ENCODE measurements at places on chromosomes 4 and X.

- no peaks in the 10 kb centered on the region for H3K36me3 ChIP-seq
- no peak for DNase-seq
- no peak overlapping the region for H3K4me3 ChIP-seq
- no peaks in the 10 kb centered on the region for H3K27me3 ChIP-seq
These were observed 47.5 kb upstream of the UGT2B15 start for GRCh38 chr4:68717999-68718398.

DNA sequence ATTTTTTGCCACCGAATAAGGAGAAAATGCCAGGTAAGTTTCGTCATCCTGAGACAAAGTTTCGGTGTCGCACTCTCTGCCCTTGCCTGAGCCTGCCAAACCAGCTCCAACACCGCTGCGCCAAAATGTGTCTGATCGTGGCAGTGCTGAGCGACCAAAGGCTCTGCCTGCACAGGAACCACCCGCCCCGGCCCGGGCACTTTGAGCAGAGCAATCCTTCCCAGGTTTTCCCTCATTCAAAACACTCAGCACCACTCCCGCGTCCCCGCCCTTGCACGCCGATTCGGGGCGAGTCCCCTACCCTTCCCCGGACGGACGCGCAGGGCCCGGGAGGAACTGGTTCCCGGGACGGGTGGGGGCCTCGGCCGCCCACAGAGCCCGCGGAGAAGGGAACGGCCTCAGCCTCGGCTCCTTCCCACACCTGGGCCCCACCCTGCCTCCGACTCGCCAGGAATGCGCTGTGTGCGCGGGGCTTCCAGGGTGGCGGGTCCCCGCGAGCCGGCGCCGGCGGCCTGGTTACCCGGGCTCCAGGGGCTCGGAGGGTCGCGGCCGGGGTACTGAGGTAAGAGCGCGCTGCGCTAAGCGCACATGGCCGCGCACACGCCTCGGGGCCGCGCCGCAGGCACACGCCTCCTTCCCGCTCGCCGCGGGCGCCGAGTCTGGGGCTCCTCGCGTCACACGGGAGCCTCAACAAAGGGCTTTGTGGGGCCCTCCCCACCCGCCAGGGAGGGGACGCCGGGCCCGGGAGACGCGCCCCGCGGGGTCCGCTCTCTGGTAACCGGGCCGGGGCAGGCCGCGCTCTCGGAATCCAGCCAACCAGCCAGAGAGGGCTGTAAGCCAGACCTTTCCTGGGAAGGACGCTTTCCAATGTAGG lies at the start of gene C4orf36:
C4orf36 (minus strand) TSS at position 661 of the 874 bp plus-strand sequence. CDS start 902 bp downstream, outside the sequence.
- peak; percentile 22 for DNase-seq
- H3K27ac ChIP-seq = no peak within 1 kb of the TSS
- H3K4me1 ChIP-seq = peaks cover 9% of the 10 kb centered on the region
- peak within 1 kb of the TSS; percentile 78 for H3K4me3 ChIP-seq

DNA sequence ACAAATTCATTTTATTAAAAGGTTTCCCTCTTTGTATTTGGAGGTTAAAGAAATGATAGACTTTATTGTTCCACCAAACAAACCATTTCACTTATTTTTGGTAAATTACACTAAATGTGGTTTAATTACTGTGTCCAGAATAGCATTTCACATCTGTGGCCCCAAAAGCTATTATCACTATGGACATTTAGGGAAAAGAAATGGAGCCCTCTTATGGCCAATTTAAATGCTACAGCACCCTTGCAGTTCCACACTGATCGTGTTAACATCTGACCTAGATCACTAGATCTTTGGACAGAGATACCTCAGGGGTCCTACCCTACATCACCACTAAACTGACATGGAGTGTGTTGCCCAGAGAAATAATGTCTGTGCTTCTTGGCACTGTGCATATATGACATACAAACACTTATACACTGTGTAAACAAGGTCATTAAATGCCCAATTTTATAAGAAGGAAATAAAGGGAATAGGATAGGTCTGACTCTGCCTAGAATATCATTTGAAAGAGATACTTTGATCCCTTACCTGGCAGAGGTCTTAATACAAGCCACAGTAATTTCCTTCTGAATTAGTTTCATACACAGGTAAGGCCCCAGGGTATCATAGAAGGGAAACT lies 163.9 kb downstream of the KDR start:
- no peak for DNase-seq
- H3K27ac ChIP-seq = no peak overlapping the region
- peaks cover 6% of the 10 kb centered on the region for H3K27me3 ChIP-seq
- no peak overlapping the region for H3K4me3 ChIP-seq

- no peak overlapping the region for H3K4me3 ChIP-seq
- DNase-seq = no peak
- no peak overlapping the region for H3K27ac ChIP-seq
- H3K4me1 ChIP-seq = peaks cover 19% of the 10 kb centered on the region
These were observed 111.9 kb downstream of the DCTD start for GRCh38 chr4:182805321-182805720.

DNA sequence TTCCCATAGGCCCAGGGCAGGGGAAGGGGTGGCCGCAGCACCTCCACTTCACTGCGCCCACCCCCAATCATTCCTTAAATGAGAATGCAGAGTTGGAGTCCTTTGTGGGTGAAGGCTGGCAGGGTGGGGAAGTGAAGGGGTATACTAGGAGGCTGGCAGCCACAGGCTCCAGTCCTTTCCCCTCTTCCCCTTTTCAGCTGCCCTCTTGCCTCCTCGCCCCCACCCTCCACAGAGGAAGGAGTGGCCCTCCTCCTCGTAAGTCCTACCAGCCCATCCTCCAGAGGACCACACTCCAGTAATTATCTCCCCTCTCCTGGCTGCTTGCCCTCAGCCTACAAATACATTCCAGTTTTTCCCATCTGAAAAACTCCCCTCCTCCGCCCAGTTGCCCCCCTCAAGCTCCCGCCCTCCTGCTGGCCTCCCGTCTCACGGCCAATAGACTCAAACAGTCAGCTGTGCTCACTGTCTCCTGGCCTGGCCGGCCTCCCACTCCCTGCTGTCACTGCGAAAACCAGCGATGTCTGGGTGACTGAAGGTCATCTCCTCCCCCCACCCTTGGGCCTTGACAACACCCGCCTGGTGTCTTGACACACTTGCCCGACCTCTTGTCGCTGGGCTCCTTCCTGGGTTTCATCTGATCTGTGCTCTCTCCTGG lies 38.8 kb downstream of the EFNB1 start:
- no peak overlapping the region for H3K4me3 ChIP-seq
- H3K27ac ChIP-seq = no peak overlapping the region
- DNase-seq = no peak
- no peaks in the 10 kb centered on the region for H3K27me3 ChIP-seq
- peaks cover 2% of the 10 kb centered on the region for H3K4me1 ChIP-seq

- H3K4me3 ChIP-seq = no peak overlapping the region
- no peaks in the 10 kb centered on the region for H3K27me3 ChIP-seq
- H3K4me1 ChIP-seq = no peaks in the 10 kb centered on the region
These were observed 184.3 kb upstream of the TACR3 start for GRCh38 chr4:103904123-103904522.

- H3K4me3 ChIP-seq = no peak overlapping the region
- H3K36me3 ChIP-seq = peaks cover 35% of the 10 kb centered on the region
- H3K27ac ChIP-seq = no peak overlapping the region
- DNase-seq = no peak
- no peaks in the 10 kb centered on the region for H3K4me1 ChIP-seq
These were observed 33.5 kb upstream of the SH3KBP1 start for GRCh38 chrX:19920945-19921344.

- no peaks in the 10 kb centered on the region for H3K4me1 ChIP-seq
- H3K27me3 ChIP-seq = no peaks in the 10 kb centered on the region
- no peak overlapping the region for H3K4me3 ChIP-seq
- H3K27ac ChIP-seq = no peak overlapping the region
- H3K36me3 ChIP-seq = no peaks in the 10 kb centered on the region
These were observed 166.8 kb upstream of the HCCS start for GRCh38 chrX:10944136-10944885.

DNA sequence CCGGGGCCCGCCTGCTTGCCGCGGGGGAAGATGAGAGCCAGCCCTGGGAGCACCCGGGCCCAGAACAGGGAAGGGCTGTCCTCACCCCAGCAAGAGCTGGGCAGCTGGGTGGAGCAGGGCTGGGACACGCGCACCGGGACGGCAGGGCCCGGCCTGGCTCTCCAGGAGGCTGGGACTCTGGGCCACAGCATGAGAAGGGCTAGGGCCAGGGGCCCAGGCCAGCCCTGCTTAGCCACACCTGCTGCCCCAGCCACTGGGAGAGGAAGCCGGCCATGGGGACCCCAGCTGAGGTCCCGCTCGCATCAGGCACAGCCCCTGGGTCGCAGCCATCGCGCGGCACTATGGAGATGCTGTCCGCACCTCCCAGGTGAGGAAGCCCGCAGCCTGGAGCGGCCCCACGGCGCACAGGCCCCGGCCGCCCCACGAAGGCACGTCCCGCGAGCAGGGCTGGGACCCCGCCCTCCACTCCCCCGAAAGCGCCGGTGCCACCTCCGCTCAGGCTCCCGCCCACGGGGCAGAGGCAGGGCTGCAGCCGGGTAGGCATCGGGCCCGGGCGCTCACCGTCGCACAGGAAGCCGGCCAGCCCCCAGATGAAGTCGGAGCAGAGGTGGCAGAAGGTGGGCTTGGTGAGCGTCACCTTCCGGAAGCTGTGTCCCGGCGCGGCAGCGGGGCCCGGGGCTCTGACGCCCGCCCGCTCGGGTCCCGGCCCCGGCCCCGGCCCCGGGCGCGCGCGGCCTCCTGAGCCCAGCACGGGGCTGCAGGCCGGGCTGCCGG lies 531 bp downstream of the DGKQ start:
- no peaks in the 10 kb centered on the region for H3K27me3 ChIP-seq
- peak overlapping the region; percentile 60 for H3K4me3 ChIP-seq
- peak; percentile 55 for DNase-seq
- peaks cover 1% of the 10 kb centered on the region for H3K36me3 ChIP-seq
- H3K4me1 ChIP-seq = peaks cover 13% of the 10 kb centered on the region

GRCh38 chrX:108224218-108224617 lies 132.6 kb downstream of the ATG4A start:
- H3K4me1 ChIP-seq = peaks cover 3% of the 10 kb centered on the region
- H3K27me3 ChIP-seq = peaks cover 6% of the 10 kb centered on the region
- DNase-seq = no peak
- no peak overlapping the region for H3K4me3 ChIP-seq
- H3K27ac ChIP-seq = no peak overlapping the region

- peaks cover 2% of the 10 kb centered on the region for H3K4me1 ChIP-seq
- DNase-seq = no peak
- H3K36me3 ChIP-seq = no peaks in the 10 kb centered on the region
- H3K27ac ChIP-seq = no peak overlapping the region
- no peaks in the 10 kb centered on the region for H3K27me3 ChIP-seq
These were observed 286.5 kb downstream of the STK32B start for GRCh38 chr4:5337731-5338130.

GRCh38 chr4:94454405-94454804 lies 2.7 kb downstream of the PDLIM5 start:
- H3K4me1 ChIP-seq = peaks cover 29% of the 10 kb centered on the region
- no peak for DNase-seq
- peaks cover 8% of the 10 kb centered on the region for H3K36me3 ChIP-seq
- H3K27ac ChIP-seq = no peak overlapping the region

DNA sequence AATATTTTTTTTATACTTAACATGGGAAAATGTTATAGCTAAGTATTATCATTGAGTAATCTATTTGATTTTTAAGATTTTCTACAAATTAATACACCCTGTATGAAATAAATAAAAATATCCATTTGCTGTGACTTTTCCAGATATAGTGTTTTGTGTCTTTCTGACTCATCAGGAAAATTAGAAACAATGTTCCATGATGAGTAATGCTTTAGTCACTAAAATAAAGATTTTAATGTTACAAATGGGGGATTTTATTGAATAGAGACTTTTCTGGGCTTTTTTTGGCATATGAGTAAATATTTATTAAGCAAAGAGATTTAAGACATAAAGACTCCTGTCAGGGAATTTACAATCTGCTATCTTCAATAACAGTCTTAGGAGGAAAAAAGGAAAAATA lies 279.2 kb upstream of the NOCT start:
- H3K36me3 ChIP-seq = no peaks in the 10 kb centered on the region
- H3K4me3 ChIP-seq = no peak overlapping the region
- no peak for DNase-seq
- no peak overlapping the region for H3K27ac ChIP-seq
- no peaks in the 10 kb centered on the region for H3K4me1 ChIP-seq
- no peaks in the 10 kb centered on the region for H3K27me3 ChIP-seq

DNA sequence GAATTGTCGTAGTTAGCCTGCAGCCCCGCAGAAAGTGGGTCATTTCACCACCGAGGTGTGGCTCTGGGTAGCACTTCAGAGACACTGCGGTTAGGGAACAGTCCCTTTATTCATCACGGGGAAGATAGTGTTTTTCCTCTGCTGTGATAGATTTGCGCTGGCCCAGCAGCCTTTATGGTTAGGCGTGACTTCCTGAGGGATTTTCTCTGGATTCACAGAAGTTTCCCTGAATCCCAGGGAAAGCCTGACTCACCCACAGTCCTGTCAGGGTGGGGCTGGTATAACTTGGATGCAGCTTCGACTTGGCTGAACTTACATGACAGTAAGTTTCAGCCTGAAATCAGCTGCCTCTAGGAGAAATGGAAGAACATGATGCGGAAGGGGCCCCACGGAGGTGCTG lies 196.3 kb upstream of the HHIP start:
- H3K36me3 ChIP-seq = no peaks in the 10 kb centered on the region
- no peak for DNase-seq
- no peak overlapping the region for H3K4me3 ChIP-seq
- H3K27ac ChIP-seq = no peak overlapping the region

GRCh38 chr4:84145176-84145575 lies 353.9 kb downstream of the NKX6-1 start:
- no peak for DNase-seq
- H3K36me3 ChIP-seq = no peaks in the 10 kb centered on the region
- no peak overlapping the region for H3K27ac ChIP-seq
- H3K4me1 ChIP-seq = no peaks in the 10 kb centered on the region
- H3K27me3 ChIP-seq = no peaks in the 10 kb centered on the region

DNA sequence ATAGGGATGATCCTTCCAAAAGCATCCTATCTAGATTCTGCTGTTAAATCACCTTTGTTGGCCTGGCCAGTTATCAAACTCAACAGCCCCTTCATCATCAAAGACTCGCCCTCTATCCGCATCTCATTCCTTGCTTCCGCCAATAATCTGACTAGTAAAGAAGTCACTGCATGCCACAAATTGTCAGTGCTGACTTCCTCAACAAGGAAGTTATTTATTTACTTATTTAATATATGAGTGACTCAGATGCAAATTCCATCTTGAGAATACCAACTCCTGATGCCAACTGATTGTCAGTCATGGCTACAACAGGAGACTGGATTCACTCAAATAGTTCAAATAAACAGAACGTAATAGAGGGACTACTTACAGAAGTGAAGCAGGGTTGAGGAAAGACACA lies 283.8 kb downstream of the TRIML1 start:
- no peaks in the 10 kb centered on the region for H3K36me3 ChIP-seq
- H3K4me3 ChIP-seq = no peak overlapping the region
- no peak for DNase-seq
- no peak overlapping the region for H3K27ac ChIP-seq

DNA sequence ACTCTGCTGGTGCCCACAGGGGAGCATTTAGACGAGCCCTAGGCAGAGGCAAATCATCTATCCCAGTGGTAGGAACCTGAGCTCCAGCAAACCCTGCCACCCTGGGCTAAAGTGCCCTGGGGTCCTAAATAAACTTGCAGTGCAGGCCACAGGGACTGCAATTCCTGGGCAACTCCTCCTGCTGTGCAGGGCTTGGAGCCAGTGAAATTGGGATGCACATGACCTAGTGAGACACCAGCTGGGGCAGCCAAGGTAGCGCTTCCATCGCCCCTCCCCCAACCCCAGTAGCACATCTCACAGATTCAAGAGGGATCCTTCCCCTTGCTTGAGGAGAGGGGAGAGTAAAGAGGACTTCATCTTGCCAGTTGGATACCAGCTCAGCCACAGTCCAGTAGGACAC lies 44.1 kb downstream of the CHRNA9 start:
- H3K4me3 ChIP-seq = no peak overlapping the region
- DNase-seq = no peak
- H3K4me1 ChIP-seq = no peaks in the 10 kb centered on the region
- H3K27me3 ChIP-seq = peaks cover 3% of the 10 kb centered on the region
- H3K36me3 ChIP-seq = no peaks in the 10 kb centered on the region
